Uterus (tissue), 4 donors: ENCODE measurements at places on chromosomes 7 and 10. TPM values are rescaled to one million over a fixed set of nuclear protein-coding genes. Genes with fewer than 3 reads are reported as not detected.
A peak's percentile ranks its signal among the peaks of the same experiment; 100 is the strongest.

TMEM225B gene
- 0.77 TPM for total RNA-seq

OPN1SW gene
- total RNA-seq = not detected

CNPY4 gene
- 24.7 TPM for total RNA-seq

CNNM1 gene
- 0.88 TPM for total RNA-seq

BAMBI gene
- total RNA-seq = 10.0 TPM

HHEX gene
- total RNA-seq = 33.2 TPM

TLX1 gene
- not detected for total RNA-seq

FRMPD2 gene
- not detected for total RNA-seq

MYPN gene
- not detected for total RNA-seq

NRAP gene
- not detected for total RNA-seq

CALML3 gene
- total RNA-seq = not detected

SLC16A9 gene
- total RNA-seq = 18.2 TPM

NOS3 gene
- 6.6 TPM for total RNA-seq

LRRD1 gene
- total RNA-seq = not detected

GSTO2 gene
- 5.6 TPM for total RNA-seq

SSMEM1 gene
- total RNA-seq = not detected

- no peaks in the 10 kb centered on the region for H3K27me3 ChIP-seq
- H3K27ac ChIP-seq = no peak overlapping the region
- H3K4me3 ChIP-seq = no peak overlapping the region
- H3K4me1 ChIP-seq = no peaks in the 10 kb centered on the region
- no peak for DNase-seq
Observed at GRCh38 chr10:87615856-87616255, 43.8 kb upstream of the PAPSS2 start.

- peak overlapping the region; percentile 56 for H3K4me3 ChIP-seq
- peak overlapping the region; percentile 95 for H3K27ac ChIP-seq
- no peaks in the 10 kb centered on the region for H3K4me1 ChIP-seq
- DNase-seq = peak; percentile 20
- no peaks in the 10 kb centered on the region for H3K36me3 ChIP-seq
Observed at GRCh38 chr10:12348294-12348869, 965 bp upstream of the CAMK1D start.

DNA sequence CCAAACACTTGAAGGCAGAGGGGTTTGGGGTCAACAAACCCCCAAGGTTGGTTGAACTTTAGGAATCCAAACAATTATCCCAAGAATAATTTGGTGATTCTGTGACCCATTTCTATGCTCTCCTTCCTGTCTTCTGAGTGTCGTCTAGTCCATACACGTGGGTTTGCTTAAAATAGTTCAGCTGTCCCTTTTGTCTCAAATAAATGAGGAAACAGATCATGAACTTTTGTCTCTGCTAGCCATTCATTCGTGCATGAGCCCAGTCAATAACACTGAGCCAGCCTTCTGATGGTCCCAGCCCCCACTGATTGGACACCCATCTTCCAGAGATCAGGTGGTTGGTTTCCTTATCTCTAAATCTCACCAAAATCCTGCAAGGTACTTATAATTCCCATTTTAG lies 255.4 kb downstream of the PRPF18 start:
- no peak overlapping the region for H3K27ac ChIP-seq
- H3K4me1 ChIP-seq = no peaks in the 10 kb centered on the region
- H3K27me3 ChIP-seq = no peaks in the 10 kb centered on the region
- DNase-seq = no peak
- no peaks in the 10 kb centered on the region for H3K36me3 ChIP-seq

DNA sequence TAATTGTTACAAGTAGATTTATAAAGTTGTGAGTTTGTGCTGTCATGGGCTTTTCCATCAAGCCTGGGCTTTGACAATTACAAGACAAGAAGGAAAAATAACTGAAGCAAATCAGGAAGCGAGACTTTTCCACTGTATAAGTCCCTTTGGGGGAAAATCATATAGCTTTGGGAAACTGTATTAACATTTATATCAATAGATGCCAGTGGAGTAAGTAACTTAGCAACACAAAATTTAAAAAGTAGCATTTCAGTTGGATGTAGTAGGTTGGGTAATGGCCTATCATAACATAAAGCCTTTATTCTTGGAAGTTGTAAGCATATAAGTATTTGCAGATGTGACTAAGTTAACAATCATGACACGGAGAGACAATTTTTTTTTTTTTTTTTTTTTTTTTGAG lies 931.1 kb downstream of the CNTNAP2 start:
- no peak overlapping the region for H3K4me3 ChIP-seq
- H3K36me3 ChIP-seq = no peaks in the 10 kb centered on the region
- no peak overlapping the region for H3K27ac ChIP-seq

- no peaks in the 10 kb centered on the region for H3K27me3 ChIP-seq
- H3K4me1 ChIP-seq = no peaks in the 10 kb centered on the region
- H3K36me3 ChIP-seq = no peaks in the 10 kb centered on the region
- no peak overlapping the region for H3K4me3 ChIP-seq
Observed at GRCh38 chr10:81961451-81962184, 86.6 kb downstream of the NRG3 start.

DNA sequence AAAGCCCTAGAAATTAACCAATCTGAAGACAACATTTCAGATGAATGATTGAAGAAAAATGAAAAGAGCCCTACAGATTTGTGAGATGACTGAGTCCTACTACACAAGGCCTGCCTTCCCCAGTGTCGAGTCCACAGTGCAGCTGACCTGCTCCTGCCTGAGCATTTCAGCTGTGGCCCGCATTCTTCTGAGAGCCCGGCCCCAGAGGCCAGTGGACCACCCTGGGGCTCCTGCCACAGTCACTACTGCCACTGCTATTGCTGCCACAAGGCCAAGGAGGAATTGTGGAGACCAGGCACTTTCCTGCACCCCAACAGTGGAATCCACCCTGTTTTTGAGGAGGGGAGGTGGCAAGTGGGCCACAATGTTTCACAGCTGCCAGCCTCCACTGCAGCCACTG lies 19.6 kb upstream of the ZNF735 start:
- H3K27me3 ChIP-seq = no peaks in the 10 kb centered on the region
- DNase-seq = no peak
- H3K36me3 ChIP-seq = no peaks in the 10 kb centered on the region

GRCh38 chr10:112732277-112732921 lies 217.6 kb upstream of the TCF7L2 start:
- no peak overlapping the region for H3K27ac ChIP-seq
- H3K36me3 ChIP-seq = no peaks in the 10 kb centered on the region
- no peak for DNase-seq
- no peaks in the 10 kb centered on the region for H3K4me1 ChIP-seq
- H3K27me3 ChIP-seq = no peaks in the 10 kb centered on the region
- no peak overlapping the region for H3K4me3 ChIP-seq

- H3K4me3 ChIP-seq = peak overlapping the region; percentile 63
- no peak for DNase-seq
- no peaks in the 10 kb centered on the region for H3K27me3 ChIP-seq
- no peaks in the 10 kb centered on the region for H3K36me3 ChIP-seq
- H3K4me1 ChIP-seq = no peaks in the 10 kb centered on the region
Observed at GRCh38 chr7:130069179-130069977, 956 bp upstream of the KLHDC10 start.

GRCh38 chr10:131722121-131722520 lies 178.7 kb upstream of the PPP2R2D start:
- DNase-seq = no peak
- no peaks in the 10 kb centered on the region for H3K36me3 ChIP-seq
- H3K4me3 ChIP-seq = no peak overlapping the region

- no peaks in the 10 kb centered on the region for H3K4me1 ChIP-seq
- H3K27me3 ChIP-seq = peaks cover 4% of the 10 kb centered on the region
- H3K27ac ChIP-seq = no peak overlapping the region
- DNase-seq = no peak
- H3K4me3 ChIP-seq = no peak overlapping the region
- no peaks in the 10 kb centered on the region for H3K36me3 ChIP-seq
Observed at GRCh38 chr10:8596929-8597472, 542.5 kb downstream of the GATA3 start.

DNA sequence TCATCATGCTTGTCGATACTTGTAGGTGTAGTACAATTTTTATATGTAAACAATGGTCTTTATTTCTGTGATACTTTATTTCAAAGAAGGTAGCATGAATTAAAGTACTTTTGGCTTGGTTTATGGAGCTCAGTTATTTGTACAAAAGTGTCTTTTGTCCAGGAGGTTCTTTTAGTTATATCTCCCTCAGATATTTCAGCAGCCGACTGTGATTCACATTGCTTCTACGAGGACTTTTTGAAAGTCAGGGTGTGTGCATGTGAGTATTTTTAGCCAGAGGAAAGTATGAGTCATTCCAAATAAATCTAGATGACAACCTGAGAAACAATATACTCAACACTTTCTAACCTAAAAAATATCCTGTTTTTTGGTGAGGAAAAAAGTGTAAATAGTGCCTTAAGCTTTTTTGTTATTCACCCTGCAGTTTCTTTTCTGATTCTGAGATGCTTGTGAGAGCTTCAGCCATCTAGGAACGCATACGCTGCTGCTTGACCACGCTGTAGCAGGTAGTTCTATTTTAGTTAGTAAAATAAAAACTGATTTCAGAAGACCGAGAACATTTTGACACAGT lies 595 bp upstream of the SUN1 start:
- peak overlapping the region; percentile 13 for H3K4me3 ChIP-seq
- peaks cover 31% of the 10 kb centered on the region for H3K4me1 ChIP-seq
- peak overlapping the region; percentile 99 for H3K27ac ChIP-seq
- no peaks in the 10 kb centered on the region for H3K27me3 ChIP-seq
- DNase-seq = no peak

- no peaks in the 10 kb centered on the region for H3K36me3 ChIP-seq
- no peaks in the 10 kb centered on the region for H3K27me3 ChIP-seq
- H3K27ac ChIP-seq = peak overlapping the region; percentile 53
Observed at GRCh38 chr10:15196021-15196834, 27.7 kb upstream of the NMT2 start.

GRCh38 chr7:45256775-45257174 lies 99.2 kb downstream of the RAMP3 start:
- no peak overlapping the region for H3K27ac ChIP-seq
- no peaks in the 10 kb centered on the region for H3K27me3 ChIP-seq
- no peak overlapping the region for H3K4me3 ChIP-seq
- H3K4me1 ChIP-seq = no peaks in the 10 kb centered on the region

GRCh38 chr10:23643111-23643780 lies 204.4 kb downstream of the OTUD1 start:
- H3K4me3 ChIP-seq = no peak overlapping the region
- no peaks in the 10 kb centered on the region for H3K4me1 ChIP-seq
- no peaks in the 10 kb centered on the region for H3K36me3 ChIP-seq
- DNase-seq = no peak
- no peaks in the 10 kb centered on the region for H3K27me3 ChIP-seq
- no peak overlapping the region for H3K27ac ChIP-seq

GRCh38 chr7:74575083-74575784 lies 82.3 kb upstream of the GTF2I start:
- H3K27me3 ChIP-seq = no peaks in the 10 kb centered on the region
- no peaks in the 10 kb centered on the region for H3K36me3 ChIP-seq

DNA sequence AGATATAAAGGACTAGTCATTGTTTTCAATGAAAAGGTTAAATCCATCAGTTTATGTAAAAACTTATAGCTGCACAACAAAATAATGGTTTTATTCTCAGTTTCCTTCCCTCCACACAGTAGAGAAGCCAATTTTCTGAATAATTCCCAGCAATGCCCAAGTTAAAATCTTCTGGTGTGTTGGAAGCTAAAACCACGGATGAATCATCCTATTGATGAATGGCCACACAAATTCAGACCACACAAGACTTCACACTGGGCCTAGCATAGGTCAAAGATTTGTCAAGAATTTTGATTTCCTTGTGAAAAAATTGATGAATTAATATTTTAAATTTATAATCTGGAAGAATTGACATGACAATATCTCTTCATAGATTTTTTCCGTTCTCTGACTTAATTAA lies 617.6 kb downstream of the INHBA start:
- no peak overlapping the region for H3K4me3 ChIP-seq
- no peaks in the 10 kb centered on the region for H3K4me1 ChIP-seq
- H3K27me3 ChIP-seq = no peaks in the 10 kb centered on the region

GRCh38 chr10:123395906-123396305 lies 241.7 kb downstream of the BUB3 start:
- no peak overlapping the region for H3K27ac ChIP-seq
- no peak overlapping the region for H3K4me3 ChIP-seq
- H3K36me3 ChIP-seq = no peaks in the 10 kb centered on the region
- DNase-seq = no peak

- H3K27me3 ChIP-seq = no peaks in the 10 kb centered on the region
- no peak for DNase-seq
- no peaks in the 10 kb centered on the region for H3K4me1 ChIP-seq
- no peak overlapping the region for H3K27ac ChIP-seq
Observed at GRCh38 chr7:50821457-50822008, 38.8 kb upstream of the GRB10 start.
